Lung microvascular endothelial cell (primary cell): ENCODE measurements at places on chromosomes 7 and 10. TPM values are rescaled to one million over a fixed set of nuclear protein-coding genes. Genes with fewer than 3 reads are reported as not detected.

Gene NUTM2B
- 0.20 and 0.44 TPM in 2 replicates for total RNA-seq

Gene PNLIP
- total RNA-seq: not detected in 2 replicates

Gene LLCFC1
- not detected in 2 replicates for total RNA-seq

Gene PLEKHS1
- total RNA-seq: not detected in 2 replicates

Gene UMAD1
- total RNA-seq: 3.7 and 4.0 TPM in 2 replicates
